ENCODE measurements at places on chromosomes 11 and 22.

- DNase-seq, result no peak
Observed at GRCh38 chr11:55819330-55819729, at the start of gene OR5D18. Gene OR5D18, plus strand, starts transcription at chr11:55819630. Its CDS starts 0 bp downstream, at chr11:55819630.

DNA sequence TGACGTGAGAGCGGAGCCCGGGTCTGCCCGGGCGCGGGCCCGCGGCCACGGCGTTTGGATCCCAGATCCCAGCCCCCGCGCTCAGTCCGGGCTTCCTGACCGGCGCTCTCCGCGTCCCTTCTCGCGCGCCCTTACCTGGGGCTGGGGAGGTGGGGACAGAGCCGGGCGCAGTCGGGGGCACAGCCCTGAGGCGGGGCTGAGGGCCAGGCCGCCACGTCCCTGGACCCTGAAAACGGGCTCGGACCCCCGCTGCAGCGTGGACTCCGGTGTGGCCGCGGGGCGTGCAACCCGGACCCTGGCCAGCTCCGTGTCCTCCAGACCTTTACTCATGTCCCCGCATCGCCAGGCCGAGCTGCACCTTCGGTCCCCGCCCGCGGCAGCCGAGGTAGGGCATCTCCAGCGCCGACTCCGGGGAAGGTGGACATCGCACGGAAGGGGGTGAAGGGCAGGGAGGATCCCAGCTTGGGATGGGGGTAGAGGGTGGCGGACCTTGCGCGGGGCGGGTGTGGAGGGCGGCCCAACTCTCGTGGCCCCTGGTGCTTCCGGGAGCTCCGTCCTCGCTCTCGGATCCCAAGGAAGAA is 9.9 kb upstream of the AIFM3 start:
- peak; percentile 48 for DNase-seq

GRCh38 chr11:66365711-66366619 is 5.6 kb downstream of the SLC29A2 start:
- DNase-seq, result no peak

DNA sequence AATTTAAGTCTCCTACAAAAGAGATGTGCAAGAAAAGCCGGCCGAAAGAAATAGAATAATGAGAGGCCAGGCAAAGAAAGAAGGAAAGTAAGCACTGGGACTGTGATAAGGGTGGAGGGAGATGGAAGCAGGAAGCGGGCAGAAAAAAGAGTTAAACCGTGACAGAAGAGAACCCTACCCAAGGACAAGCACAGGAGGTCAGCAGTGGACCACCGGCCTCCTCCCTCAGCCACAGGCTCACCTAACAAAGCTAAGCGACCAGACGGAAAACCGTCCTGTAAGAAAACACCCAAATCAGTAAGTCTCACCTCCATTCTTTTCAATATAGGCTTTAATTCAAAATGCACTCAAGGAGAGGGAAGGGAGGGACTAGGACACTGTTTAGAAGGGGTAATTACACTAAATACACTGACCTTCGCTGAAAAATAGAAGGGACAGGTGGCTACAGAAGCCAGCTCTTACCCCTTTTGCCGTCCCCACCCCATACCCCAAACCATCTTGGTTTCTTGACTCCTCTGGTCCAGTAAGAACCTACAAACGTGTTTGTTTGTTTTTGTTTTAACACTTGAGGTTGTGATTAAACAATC is 1.9 kb downstream of the FAM181B start:
- DNase-seq, result peak; percentile 54

- no peak for DNase-seq
Observed at GRCh38 chr11:17813391-17814059, 78.9 kb downstream of the KCNC1 start.

DNA sequence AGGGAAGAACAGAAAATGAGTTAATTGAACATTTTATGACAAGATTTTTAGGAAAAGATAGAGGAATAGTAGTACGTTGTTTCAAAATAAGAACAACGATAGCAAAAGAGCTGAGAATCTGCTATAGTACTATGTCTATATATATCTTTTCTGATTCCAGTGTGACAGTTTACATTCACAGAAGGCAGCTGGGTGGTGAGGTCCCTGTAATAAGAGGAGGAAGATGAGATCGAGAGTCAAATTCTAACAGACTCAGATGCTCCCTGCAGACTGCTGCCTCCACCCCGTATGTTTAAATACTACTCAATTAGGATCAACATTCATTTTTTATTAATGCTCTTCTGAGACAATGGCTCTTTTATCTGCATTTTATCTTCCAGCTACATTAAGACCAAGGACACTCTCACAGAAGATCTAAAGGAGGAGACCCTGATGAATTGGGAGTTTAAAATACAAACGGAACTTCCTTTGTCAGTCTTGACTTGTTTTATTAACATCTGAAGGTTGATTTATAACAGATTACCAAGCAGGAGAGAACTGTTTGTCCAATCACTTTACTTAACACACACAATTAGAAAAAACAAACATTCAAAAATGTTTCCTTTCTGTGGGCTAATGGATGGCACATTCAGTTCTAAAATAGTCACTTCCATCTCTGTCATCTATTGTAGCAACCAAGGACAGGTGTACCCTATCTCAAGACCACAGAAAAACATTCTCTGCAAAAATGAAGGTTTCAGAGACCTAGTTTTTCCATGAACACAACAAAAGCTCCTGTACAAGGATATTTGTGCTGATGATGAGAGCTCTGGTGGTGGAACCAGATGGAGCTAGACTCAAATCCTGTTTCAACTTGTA is 240.2 kb downstream of the CADM1 start:
- DNase-seq, result no peak

GRCh38 chr11:127890030-127890615 is 697.2 kb downstream of the ETS1 start:
- no peak for DNase-seq

- DNase-seq, result peak; percentile 35
Observed at GRCh38 chr11:34223021-34223813, 117.8 kb downstream of the NAT10 start.

DNA sequence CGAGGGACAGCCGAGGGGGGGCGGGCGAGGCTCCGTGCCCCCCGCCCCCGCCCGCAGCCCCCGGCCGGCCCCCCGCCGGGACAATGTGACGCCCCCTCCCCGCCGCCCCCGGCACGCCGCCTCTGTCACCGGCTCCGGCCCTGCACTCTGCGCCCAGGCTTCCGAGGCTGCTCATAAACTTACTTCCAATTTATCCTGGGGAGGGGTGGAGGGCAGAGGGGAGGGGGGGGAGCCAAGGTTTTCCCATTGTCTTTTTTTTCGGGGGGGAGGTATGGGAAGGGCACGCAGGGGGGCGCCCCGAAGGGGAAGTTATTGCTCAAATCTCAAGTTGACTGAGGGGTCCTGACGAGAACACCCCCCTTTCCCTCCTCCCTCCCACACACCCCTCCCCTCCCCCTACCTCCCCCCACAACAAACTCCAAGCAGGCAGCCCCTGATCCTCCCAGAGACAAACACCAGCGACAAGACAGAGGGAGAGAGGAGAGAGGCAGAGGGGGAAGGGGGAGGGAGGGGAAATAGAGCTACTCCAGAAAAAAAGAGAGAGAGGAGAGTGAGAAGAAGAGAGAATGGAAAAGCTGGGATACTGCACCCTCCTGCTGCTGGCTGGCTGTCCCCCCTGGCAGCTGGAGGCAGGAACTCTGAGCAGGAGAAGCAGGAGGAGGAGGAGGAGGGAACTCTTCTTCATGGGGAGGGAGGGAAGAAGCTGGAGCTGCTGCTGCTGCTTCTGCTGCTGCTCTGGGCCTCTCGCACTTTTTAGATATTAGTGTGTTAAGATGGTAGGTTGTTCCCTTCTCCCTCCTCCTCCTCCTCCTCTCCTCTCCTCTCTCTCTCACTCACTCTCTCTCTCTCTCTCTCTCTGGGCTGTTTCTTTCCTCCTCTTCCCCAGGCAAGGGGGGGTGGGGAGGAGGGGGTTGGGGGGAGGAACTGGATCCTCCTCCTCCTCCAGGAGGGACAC is 631 bp downstream of the PHF21A start:
- peak; percentile 98 for DNase-seq

DNA sequence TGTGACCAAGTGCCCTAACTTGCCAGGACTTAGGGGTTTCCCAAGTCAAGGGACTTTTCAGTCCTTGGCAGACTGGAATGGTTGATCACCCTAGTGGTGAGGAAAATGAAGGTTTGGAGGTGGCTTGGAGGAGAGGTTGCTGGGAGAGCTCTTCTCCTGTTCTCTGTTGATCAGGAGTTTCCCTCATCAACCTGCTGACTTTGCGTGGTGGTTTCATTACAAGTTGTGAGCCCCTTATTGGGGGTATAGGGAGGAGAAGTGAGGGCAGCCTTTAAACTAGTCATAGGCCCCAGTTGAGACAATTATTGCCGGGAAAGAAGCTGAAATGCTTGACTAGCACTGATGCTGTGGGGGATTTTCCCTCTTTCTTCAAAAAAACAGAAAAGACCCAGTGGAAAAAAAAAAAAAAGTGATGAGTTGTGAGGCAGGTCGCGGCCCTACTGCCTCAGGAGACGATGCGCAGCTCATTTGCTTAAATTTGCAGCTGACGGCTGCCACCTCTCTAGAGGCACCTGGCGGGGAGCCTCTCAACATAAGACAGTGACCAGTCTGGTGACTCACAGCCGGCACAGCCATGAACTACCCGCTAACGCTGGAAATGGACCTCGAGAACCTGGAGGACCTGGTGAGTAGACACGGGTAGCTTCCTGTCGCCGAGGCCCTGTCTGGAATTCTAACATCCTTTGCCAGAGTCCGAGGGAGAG is at the start of gene CXCR5:
Gene CXCR5 (plus strand): TSS at position 525 of the 704 bp plus-strand sequence. CDS start 50 bp downstream, at position 575.
- peak; percentile 80 for DNase-seq

DNA sequence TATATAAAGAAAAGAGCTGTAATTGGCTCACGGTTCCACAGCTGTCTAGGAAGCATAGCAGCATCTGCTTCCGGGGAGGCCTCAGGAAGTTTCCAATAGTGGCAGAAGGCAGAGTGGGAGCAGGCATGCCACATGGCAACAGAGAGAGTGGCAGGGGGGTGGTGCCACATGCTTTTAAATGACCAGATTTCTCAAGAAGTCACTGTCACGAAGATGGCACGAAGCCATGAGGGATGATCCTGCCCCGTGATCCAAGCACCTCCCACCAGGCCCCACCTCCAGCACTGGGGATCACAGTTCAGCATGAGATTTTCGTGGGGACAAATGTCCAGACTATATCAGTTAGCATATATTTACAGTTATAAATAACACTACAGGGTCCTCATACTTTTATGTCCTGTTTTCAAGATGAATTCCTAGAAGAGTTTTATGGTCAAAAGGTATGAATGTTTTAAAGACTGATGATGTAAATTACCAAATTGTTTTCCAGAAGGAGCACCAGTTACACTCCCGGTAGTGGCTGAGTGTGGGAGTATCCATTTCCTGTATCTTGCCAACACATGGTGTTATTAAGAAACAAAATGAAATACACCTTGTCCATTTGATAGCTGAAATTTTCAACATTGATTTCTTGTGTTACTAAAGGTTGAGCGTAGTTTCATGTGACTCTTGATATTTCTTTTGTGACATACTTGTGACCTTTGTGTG is 19.2 kb downstream of the FAM118A start:
- DNase-seq, result no peak

- no peak for DNase-seq
Observed at GRCh38 chr11:38005597-38005996, 1407.6 kb upstream of the RAG2 start.

- DNase-seq, result no peak
Observed at GRCh38 chr22:39514373-39514973, 5.9 kb upstream of the ATF4 start.

DNA sequence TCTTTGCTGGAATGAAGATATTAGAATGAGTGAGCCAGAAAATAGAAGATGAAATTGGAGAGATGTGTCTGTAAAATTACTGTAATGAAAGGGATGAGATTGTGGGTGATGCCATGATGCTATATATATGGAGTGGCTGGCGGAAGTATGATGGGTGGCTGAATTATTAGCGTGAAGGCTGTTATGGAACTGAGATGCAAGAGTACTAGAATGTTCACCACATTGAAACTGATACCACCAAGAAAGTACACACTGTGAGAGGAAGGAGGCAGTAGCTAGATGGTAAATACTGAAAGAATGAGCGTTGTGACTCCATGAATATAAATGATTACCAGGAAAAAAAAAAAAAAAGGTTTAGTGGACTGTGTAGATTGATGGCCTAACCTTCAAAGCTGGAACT is 411.9 kb downstream of the CNTN5 start:
- no peak for DNase-seq

GRCh38 chr11:128689948-128690664 is 3.8 kb upstream of the FLI1 start:
- DNase-seq, result peak; percentile 46

DNA sequence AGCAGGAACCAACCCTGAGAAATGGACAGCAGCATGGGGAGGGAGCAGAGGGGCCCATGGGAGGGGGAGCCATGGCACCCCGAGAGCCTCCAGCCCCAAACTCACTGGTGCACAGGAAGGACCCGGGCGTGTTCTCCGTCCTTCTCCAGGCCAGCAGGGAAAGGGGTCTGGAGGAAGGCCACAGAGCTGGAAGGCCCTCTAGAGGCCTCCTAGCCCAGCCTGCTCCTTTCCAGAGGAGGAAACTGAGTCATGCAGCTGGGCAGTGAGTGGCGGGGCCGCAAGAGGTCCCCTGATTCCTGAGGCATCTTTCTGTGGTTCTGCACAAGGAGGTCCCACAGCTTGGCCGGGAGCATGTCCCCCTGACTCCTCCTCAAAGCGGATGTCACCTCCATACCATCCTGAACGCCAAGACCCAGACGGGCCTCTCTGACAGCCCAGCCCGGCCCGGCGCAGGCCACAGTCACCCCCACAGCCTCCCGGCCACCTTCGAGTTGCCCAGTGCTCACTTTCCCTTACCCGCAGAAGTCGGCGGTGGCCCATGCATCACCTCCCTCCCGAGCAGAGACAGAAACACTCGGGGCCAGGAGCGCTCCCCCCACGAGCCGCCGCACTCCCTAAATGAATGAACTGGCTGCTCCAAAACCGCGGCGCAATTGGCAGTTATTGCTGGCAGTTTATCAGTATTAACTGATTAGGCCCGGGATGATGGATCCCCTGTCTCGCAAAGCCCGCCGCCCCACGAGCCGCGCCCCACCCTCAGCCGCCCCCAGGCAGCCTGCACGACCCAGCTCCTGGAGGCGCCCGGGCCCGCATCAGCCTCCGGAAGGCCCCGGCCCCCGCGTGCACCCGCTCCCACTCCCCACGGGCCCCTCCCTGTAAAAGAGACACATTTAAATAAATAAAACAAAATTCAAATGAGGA is 272.5 kb downstream of the BUD13 start:
- no peak for DNase-seq

GRCh38 chr11:44335052-44335760 is 25.3 kb upstream of the ALX4 start:
- no peak for DNase-seq

- peak; percentile 95 for DNase-seq
Observed at GRCh38 chr11:121478895-121479697, 26.3 kb upstream of the SORL1-AS1 start.

- no peak for DNase-seq
Observed at GRCh38 chr22:44574057-44574639, 76.1 kb upstream of the RTL6 start.

- DNase-seq, result no peak
Observed at GRCh38 chr22:40560994-40561515, 75.5 kb downstream of the MRTFA start.

DNA sequence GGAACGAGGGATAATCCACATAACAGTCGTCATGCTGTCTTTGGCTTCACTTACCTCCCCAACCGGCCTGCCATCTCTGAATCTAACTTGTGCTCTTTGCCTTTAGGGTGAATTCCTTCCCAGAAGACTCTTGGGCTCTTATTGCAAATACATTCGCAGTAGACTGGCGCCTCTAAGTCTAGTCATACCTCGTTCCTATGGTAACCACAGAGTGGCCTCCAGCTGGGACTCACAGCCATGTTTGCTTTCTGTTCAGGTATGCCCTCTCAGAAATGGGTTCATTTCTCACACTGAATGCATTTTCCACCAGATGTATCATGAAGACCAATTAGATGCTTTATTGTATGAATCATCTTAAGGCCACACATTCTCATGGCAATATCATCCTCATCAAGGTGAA is 112.7 kb downstream of the FAR1 start:
- peak; percentile 90 for DNase-seq
